ENCODE measurements at places on chromosomes 5 and 9.

GRCh38 chr5:62315376-62316175 lies 9.6 kb downstream of the KIF2A start:
- no peak for DNase-seq

GRCh38 chr5:53059281-53059680 lies 50.3 kb downstream of the MOCS2 start:
- no peak for DNase-seq

GRCh38 chr5:60545551-60545950 lies 154.4 kb downstream of the DEPDC1B start:
- no peak for DNase-seq

DNA sequence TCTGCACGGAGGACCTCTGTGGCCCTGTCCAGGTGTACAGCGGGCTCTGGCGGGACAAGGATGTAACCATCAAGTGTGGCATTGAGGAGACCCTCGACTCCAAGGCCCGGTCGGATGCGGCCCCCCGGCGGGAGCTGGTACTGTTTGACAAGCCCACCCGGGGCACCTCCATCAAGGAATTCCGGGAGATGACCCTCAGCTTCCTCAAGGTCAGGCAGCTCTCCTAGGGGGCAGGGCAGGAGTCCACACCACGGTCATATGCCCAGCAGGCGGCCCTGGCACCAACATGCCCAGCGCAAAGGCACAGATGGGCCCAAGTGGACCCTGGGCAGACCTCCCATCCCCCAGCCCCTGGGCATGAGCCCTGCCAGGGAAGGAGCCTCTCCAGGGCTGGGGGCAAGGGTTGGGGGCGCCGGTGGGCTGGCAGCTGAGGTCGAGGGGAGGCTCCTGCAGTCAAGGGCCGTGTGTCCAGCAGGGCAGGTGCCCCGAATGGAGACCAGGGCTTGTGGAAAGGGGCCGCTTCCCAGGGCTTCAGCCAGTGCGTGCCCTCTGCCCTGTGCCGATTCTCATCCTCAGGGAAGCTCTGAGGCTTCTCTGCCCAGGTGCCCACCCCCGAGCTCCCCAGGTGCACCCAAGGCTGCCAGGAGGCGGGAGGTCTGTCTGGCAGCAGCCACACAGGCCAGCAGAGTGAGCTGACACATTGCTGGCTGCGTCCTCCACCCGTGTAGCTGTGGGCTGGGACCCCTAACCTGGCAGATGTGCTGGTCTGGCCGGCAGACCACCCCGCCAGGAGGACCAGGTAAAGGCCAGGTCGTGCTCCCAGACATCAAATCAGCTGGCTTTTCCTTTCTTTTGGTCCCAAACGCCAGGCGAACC lies 10.0 kb downstream of the DIPK1B start:
- no peak for DNase-seq

DNA sequence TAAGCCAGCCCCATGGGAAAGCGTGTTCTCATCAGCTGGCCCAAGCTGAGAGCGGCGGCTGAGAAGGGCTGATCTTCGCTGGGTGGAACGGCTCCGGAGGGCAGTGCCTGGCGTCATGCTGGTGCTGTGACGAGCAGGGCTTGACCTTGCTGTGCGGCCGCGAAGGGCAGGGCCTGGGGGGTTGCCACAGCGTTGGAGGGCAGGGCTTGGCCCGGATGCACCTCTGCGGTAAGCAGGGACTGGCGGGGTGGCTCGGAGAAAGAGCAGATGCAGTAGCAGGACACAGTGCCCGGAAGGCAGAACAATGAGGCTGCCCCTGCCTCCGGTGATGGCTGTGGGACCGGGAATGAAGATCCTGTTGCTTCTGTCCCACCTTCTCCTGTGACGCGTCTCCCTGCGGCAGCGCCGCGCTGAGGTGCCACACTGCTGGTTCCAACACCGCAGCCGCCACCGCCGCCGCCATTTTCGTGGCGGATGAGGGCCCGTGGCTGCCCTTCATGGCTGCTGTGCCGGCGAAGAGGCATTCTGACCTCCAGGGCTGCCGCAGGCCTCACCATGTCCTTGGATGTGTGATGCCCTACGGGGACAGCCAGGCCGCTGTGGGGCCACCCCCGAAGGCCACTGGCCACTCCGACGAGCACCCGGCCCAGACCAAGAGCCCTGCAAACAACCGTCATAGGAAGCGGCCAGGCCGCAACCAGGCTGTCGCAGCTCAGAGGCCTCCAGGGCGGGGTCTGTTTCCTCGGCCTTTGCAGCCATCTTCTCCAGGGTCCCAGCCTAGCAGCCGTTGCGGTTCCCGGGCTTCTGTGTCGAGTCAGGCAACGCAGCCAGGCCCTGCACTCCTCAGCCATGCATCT lies 890.5 kb upstream of the CTNND2 start:
- DNase-seq, result no peak

- DNase-seq, result no peak
These were observed 73.2 kb upstream of the UNC5A start for GRCh38 chr5:176736931-176737745.

- no peak for DNase-seq
These were observed 18.6 kb upstream of the ZNF366 start for GRCh38 chr5:72525816-72526215.

- DNase-seq, result no peak
These were observed 36.7 kb downstream of the HK3 start for GRCh38 chr5:176862330-176862995.

DNA sequence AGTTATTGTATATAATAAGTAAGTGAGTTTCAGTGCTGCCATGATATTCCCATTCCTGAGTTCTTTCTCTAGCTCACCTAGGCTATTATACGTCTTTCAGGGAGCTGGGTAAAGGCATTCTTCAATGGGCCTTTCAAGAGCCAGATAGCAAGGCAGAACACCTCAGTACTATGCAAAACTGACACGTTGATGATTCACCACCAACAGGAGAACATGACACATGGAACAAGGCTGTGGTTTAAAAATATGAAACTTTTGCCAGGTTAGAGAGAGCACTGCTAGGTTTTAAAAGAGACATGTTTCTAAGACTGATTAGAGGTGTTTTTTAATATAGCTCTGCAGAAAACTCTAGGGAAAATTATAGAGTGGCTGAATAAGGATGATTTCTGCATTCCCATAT lies 95.9 kb downstream of the UGCG start:
- DNase-seq, result no peak

DNA sequence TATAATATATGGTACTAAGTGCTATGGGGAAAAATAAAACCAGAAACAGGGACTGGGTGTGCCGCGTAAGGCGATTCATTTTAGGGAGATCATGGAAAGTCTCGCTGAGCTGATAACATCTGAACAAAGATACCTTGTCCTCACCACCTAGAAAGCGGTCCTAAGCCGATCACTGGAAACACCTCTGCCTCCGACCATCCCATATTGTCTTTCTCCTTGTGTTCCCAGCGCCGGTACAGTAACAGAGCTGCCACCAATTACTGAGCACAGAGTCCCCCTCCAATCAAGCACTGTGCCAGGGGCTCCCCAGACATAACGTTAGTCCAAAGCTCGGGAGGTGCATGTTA lies 704 bp downstream of the CCDC112 start:
- peak; percentile 50 for DNase-seq

GRCh38 chr5:60722416-60722815 lies 22.4 kb upstream of the DEPDC1B start:
- no peak for DNase-seq

GRCh38 chr5:930866-931265 lies 38.2 kb downstream of the TRIP13 start:
- DNase-seq, result no peak

GRCh38 chr5:132814503-132815294 lies 1.6 kb downstream of the SOWAHA start:
- DNase-seq, result no peak

DNA sequence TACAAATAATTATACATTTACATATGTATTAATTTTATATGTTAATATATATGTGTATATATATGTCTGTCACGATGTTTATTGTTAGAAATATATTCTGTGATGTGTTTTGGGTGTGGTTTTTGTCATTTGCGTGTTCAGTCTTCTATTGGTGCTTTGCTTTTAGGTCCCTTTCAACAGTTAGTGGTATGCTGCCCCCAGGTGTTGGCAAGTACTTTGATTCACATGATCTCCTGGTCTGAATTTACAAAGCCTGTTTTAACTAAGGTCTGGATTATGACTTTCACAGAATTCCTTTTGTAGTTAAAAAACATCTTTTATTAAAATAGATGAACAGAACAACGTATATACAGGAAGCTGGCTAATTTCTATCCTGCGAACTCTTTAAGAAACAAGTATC lies 271.5 kb downstream of the CCDC171 start:
- peak; percentile 62 for DNase-seq

DNA sequence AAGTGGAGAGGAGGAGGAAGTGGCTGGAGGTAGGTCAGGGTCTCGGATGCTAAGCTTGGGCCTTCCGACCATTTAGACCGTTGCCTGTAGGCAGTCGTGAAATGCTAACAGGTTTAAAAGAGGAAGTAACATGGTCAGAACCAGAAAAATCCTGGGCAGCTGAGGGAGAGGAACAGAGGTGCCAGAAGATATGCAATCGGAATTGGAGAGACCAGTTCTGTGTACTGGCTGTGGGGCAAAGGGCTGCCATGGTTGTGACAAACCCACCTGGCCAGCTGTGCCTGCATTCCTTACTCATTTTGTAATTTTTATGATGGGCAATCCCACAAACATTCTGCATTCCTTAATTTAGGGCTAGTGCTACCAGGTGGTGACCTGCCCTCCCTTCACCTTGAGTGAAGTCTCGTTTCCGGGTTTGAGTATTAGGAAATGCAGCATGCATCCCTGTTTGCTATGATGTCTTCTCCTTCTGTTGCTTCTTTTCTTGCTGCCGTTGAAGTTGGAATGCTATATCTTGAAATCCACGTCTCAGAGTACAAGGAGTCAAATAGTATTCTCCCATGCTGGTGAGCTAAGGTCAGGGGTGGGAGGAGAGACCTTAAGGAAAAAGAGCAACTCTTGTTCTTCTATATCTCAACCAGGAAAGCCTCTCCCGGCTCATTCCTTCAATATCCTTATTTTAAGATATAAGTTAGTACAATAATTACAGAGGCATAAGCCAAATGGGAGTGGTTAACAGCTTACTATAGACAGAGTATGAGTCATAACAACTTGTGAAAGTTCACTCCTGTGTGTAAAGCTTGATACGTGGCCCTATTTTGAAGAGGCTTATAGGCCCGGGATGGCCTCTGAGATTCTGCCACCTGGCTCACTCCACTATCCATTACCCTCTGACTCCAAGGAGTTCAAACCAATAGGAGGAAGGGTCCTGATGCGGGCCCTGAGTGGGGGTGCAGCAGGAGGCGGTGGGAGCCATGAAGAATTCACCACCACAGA lies 37.0 kb downstream of the B4GALT1 start:
- DNase-seq, result no peak

DNA sequence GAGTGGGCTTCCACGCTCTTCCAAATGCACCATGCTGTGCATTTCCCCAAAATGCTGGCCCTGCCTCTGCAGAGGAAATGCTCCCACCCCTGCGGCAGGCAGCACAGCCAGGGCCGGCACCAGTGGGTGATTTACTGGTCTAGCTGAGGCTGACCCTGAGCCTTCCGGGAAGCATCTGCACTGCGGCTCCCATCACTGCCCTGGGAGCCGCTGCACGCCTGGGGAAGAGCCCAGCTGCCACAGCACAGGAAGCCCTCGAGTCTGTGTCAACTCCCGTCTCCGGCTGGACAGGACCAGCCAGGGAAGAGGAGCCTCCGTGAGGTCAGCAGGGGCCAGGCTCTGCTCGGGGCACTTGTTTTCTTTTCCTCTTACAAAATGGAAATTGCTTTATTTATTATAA lies 25.1 kb upstream of the EEIG1 start:
- no peak for DNase-seq

DNA sequence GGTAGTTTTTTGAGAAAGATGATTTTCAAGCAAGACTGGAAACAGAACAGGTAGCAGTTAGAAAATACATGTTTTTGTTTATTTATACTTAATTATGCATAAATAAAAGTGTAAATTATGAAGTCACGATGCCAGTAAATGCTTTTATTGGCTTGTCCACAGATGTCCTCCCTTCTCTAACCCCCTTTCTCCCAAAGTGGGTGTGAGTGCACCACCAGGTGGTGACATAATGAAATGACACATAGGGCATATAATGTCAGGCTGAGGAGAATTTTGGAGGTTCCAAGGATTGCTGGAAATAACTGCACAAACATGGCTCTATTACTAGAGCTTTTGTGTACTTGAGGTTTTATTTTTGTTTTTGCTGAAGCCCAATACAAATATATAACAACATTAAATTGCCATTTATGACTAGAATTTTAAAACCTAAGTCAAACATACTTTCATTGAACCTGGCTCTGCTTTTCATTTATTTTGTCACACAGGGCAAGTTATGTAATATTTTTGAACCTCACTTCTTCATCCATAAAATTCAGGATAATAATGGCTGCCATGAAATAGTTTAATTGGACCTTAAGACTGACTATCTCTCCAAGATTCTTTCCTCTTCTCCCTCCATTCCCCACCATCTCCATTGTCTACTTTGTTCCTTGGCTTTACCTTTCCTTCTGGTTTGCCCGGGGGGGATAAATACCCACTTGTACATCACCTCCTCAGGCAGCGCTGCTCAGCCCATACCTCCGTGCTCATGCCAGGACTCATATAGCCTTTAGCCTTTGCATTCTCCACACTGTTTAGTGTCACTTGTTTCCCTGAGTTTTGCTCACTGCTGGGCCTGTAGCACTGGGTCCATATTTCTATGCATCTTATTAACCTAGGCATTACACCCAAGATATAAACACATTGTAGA lies 168.8 kb downstream of the PDE4D start:
- DNase-seq, result no peak

- DNase-seq, result no peak
These were observed 3.8 kb downstream of the CCDC152 start for GRCh38 chr5:42760426-42760825.

- DNase-seq, result no peak
These were observed 266.6 kb downstream of the PIK3R1 start for GRCh38 chr5:68482199-68482598.

- no peak for DNase-seq
These were observed 889 bp upstream of the ADAMTS12 start for GRCh38 chr5:33892620-33893137.

- no peak for DNase-seq
These were observed 20.4 kb downstream of the HAVCR2 start for GRCh38 chr5:157088342-157088990.

- no peak for DNase-seq
These were observed 42.1 kb upstream of the SMIM23 start for GRCh38 chr5:171743436-171744076.

- no peak for DNase-seq
These were observed 694.3 kb downstream of the BRINP1 start for GRCh38 chr9:118674942-118675341.

- no peak for DNase-seq
These were observed 223.3 kb downstream of the SEC61B start for GRCh38 chr9:99445371-99445891.

- DNase-seq, result peak; percentile 0
These were observed 77.4 kb downstream of the SEC61B start for GRCh38 chr9:99299211-99300102.

DNA sequence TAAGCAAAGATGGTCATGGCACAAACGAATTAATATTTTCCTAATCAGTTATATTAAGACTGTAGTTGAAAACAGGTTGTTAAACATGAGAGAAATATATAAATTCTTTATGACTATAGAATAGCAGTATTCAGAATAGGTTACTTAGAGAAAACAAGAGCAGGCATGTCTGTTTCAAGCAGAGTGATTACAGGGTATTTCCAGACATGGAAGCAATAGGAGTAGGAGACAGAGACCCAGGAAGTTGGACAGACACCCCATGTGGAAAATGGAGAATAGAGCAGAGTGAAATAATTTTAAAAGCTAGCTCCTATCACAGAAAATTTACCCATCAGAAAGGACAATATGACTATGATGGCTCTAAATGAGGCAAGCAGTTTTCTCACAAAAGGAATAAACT lies 111.5 kb downstream of the IZUMO3 start:
- no peak for DNase-seq

All from NCI-H526 treated with DMSO at 0.1 percent for 48 hours (cell line).